ENCODE measurements at places on chromosomes 5 and 9.
A peak's percentile ranks its signal among the peaks of the same experiment; 100 is the strongest.

- DNase-seq, result no peak
These were observed 30.9 kb downstream of the LNPEP start for GRCh38 chr5:96966801-96967200.

DNA sequence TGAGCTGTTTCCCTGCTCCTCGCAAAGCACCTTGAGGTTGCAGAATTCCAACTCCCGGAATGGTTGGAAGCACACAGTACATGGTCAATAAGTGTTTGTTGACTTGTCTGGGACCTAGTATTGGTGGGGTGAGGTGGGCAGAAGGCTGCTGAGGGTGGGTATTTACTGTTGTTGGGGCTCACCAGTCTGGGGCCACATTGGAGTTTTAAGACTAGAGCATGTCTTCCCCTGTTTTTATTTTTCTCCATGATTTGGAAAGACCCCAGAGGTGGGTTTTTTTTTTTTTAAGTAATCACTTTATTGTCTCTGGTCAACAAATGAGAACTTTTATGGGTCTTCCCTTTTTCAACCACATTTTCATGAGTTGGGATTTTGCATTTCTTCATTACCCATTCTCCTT lies 55.1 kb downstream of the IRF1 start:
- DNase-seq, result no peak

GRCh38 chr5:160311491-160312133 lies 752 bp downstream of the CCNJL start:
- DNase-seq, result peak; percentile 30

DNA sequence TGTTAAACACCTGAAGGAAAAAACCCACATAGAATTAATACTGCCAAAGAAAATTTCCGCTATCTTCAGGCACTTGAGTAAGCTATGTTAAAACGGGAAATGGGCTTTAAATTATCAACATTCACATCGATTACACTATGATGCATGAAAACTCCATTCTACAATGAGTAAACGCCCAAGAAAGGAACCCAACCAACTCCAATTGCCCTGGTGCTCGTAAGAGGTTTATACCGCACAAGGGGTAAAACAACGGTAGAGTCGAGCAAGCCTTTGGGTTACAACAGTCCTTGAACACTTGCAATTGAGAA lies 1.0 kb downstream of the AGTPBP1 start:
- no peak for DNase-seq

DNA sequence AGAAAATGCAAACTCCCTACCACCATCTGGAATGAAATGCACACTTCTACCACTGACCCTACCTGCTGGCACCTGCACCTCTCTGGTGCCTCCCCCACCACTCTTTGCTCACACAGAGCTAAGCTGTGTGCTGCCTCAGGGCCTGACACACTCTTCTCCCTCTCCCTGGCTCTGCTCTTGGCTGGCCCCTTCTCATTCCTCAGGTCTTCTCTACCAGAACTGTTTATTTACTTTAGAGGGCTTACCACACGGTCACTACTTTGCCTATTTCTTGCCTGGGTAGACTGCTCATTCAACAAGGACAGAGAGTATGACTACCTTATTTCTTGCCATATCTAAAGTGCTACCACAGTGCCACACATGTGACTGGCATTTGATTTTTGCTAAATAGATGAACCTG lies 3.3 kb downstream of the REEP5 start:
- no peak for DNase-seq

GRCh38 chr5:11056560-11056959 lies 295.5 kb upstream of the DAP start:
- DNase-seq, result no peak

DNA sequence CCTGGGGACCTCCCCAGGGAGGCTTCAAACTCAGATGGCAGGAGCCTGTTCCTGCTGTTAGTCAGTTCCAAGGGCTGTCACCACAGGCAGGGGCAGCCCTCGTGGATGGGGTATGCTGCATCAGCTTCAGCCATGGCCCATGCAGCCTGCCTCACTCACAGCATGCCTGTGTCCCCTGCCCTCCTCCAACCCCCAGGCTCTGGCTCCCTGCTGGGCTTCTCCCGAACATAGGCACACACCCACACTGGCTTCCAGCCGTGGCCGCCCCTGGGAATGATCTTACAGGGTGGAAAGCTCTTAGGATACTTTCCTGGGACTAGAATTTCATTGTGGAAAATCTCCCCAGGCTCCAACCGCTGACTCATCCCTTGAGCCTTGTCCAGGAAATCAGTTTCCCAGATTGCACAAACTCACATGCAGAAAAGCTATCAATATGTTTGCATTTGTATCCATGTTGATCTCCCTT lies 163.8 kb downstream of the SEC61B start:
- DNase-seq, result peak; percentile 85

GRCh38 chr9:35227284-35227683 lies 65.5 kb downstream of the UNC13B start:
- no peak for DNase-seq

- DNase-seq, result no peak
These were observed 27.9 kb upstream of the SLC24A2 start for GRCh38 chr9:19816769-19817168.

- no peak for DNase-seq
These were observed 26.2 kb downstream of the RAD23B start for GRCh38 chr9:107309271-107309670.

GRCh38 chr5:170183816-170184687 lies 48.7 kb upstream of the C5orf58 start:
- DNase-seq, result peak; percentile 42

- DNase-seq, result no peak
These were observed 224.4 kb downstream of the FRMD3 start for GRCh38 chr9:83313781-83314180.

- no peak for DNase-seq
These were observed 42.8 kb upstream of the TCF7 start for GRCh38 chr5:134071614-134072207.

- DNase-seq, result no peak
These were observed 211.4 kb downstream of the DEPDC1B start for GRCh38 chr5:60488466-60489130.

GRCh38 chr5:132392978-132393825 lies 23.7 kb downstream of the SLC22A5 start:
- DNase-seq, result no peak

GRCh38 chr9:99590840-99591239 lies 230.8 kb upstream of the NR4A3 start:
- DNase-seq, result no peak

GRCh38 chr5:135737701-135738563 lies 96.5 kb upstream of the SLC25A48 start:
- DNase-seq, result no peak

DNA sequence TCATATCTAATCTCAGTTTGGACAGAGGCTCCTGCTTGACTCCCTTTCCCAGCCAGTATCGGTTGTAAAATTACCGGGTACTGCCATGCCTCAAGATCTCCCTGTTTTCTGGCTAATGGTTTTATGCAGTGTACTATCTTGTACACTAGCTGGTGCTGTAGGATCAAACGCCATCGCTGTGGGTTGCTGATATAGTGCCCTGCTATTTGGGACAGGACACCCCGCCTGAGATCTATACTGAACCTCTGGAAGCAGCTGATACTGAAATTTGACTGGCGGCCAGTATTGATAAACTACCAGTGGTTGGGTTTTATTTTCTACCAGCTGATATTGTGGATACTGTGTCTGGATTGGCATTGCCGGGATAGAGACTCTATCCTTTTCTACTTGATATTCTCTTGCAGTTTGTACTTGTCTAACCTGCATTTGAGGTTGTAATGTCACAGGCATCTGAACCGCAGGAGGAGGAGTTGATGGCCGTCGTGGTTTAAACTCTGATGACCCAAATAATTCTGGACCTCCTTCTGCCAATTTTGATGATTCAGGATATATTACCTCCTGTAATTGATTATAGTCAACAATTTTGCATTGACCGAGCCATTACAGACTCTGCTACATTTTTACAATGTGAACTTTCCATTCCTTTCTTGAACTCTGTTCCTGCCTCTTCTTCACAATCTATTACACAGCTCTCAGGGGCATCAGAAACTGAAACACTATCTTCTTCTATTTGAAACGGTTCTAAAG lies 112.5 kb upstream of the LARP1 start:
- peak; percentile 10 for DNase-seq

DNA sequence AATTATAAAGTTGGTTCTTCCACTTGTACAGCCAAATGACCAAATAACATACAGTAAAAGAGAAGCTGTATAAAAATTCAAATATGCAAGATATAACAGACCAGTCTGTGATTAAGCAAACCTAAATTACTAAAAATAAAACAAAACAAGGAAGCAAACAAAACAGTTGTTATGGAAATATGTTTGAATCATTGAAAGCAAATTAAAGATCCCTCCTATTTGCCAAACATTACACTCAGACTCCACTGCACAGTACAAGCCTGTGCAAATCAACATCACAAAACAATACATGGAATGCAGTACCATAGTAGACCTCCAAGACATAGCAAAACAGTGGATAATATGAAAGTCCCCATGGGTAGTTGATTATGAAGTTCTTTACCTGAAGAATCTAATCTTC lies 288.1 kb upstream of the PTGER4 start:
- DNase-seq, result no peak

DNA sequence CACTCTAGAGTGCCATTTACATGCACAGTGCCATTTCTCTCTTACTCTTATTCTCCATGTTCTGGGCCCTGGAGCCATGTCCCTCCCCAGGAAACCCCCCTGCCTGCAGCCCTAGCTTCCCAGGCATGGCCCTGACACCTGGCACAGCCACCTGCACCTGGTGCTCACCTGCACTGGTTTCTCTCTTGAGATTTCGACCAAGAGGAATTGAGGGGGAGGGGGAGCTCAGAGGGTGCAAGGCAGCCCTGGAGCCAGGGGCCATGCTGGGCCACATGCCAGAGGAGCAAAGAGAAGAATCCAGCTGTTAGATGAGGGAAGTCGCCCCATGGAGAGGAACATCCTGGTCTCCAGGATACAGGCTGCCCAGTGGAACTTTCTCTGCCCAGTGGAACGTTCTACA lies 65.0 kb upstream of the RAPGEF1 start:
- no peak for DNase-seq

DNA sequence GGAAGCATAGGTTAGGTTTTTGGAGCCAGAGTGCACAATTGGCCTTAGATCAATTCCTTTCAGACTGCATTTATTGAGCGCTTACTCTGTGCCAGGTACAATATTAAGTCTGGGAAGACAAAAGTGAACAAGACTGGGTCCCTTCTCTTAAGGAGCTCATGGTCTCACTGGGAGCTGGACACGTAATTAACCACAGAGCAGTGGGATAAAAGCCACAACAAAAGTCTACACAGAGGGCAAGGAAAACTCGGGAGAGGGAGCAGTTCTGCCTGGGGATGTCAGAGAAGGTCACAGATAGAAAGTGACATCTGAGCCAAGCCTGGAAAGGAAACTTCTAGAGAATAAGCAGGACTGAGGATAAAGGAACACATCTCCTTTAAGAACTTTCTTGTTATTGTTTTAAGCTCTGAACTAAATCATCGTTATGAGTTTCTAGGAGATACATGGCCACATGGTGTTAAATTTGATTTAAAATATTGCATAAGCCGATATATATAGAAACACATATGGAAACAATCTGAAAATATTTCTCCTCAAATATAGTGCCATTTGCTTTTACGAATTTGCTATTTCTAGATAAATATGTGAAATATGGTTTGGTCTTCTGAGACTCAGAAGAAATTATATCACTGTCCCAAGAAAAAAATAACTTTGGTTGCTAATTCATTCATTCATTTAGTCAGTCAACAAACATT lies 40.1 kb upstream of the PDE8B start:
- peak; percentile 35 for DNase-seq

- DNase-seq, result no peak
These were observed 258.8 kb upstream of the RFX3 start for GRCh38 chr9:3784641-3785040.

GRCh38 chr9:133370685-133371084 lies 5.2 kb downstream of the SURF4 start:
- no peak for DNase-seq

DNA sequence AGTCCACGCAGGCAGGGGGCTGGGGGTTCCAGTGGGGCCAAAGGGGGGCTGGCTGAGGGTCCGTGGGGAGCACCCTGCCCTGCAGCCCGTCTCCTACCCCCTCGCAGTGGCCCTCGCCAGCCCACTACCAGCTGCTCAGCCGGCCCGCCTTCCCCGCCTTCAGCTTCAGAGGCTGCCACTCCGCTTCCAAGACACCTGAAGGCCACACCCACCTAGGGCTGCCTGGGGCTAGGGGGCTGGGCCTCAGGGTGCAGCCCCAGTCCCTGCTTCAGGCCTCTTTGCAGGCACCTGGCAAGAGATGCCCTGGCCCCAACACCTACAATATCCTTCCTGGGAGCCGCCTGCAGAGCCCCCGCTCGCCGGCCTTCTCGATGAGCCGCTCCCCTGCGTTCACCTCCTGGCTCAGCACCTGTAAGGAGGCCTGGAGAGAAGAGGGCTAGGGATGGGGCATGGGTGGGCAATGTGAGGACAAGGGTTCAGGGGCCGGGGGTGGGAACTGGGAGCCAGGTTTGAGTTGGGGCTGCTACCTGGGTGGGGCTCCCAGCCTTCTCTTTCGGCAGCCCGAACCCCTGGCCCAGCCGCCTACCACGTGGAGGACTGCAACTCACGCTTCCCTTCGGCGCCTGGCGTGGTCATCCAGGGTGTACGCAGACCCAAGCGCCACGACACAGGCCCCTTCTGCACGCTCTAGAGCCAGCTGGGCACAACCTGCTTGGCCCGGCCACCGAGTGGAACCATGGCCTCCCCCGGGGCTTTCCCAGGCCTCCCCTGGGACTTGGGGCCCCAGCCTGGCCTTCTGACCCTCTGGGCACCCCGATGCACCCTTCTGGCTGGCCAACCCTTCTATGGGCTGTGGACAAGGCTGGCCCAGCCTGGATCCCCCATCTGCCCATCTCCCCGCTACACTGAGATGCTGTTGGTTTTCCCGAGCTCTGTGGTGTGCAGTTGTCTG lies 1.7 kb downstream of the STPG3 start:
- DNase-seq, result no peak

DNA sequence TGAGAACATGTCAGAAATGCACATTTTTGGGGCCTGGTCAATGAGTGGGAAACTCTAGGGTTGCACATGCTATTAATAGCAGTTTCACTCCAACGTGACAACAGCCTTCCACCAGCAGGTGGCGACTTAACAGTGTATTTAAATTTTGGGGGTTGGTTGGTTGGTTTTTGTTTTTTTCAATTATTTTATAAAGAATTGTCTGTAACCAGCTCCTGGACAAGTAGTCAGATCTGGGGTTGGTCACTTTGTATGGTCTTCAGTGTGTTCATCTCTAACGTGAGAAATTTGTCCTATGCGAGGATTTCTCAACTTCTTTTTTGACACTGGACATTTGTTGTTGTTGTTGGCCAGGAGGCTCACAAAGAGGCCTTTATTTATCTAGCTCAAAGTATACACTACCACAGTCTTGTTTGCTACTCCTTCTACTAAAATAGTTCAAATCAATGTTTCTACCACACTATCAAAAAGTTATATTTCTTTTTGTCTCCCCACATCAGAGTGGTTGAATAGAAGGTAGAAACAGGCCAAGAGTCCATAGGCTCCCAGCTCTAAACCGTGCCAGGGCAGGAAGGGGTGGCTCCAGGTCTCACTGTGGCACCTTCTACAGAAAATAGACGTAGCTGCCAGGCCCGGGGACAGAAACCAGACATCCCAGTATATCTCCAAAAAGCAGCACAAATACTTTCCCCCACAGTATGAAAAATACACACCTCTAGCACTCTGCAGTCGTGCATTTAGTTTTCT lies 110.4 kb downstream of the TRPM6 start:
- DNase-seq, result peak; percentile 37

Measured in RPMI7951 (cell line).